CD4-positive, alpha-beta T cell treated with Interleukin-1 beta for 1 hour (primary cell): ENCODE measurements at places on chromosomes 16 and 17.
A peak's percentile ranks its signal among the peaks of the same experiment; 100 is the strongest.

DNA sequence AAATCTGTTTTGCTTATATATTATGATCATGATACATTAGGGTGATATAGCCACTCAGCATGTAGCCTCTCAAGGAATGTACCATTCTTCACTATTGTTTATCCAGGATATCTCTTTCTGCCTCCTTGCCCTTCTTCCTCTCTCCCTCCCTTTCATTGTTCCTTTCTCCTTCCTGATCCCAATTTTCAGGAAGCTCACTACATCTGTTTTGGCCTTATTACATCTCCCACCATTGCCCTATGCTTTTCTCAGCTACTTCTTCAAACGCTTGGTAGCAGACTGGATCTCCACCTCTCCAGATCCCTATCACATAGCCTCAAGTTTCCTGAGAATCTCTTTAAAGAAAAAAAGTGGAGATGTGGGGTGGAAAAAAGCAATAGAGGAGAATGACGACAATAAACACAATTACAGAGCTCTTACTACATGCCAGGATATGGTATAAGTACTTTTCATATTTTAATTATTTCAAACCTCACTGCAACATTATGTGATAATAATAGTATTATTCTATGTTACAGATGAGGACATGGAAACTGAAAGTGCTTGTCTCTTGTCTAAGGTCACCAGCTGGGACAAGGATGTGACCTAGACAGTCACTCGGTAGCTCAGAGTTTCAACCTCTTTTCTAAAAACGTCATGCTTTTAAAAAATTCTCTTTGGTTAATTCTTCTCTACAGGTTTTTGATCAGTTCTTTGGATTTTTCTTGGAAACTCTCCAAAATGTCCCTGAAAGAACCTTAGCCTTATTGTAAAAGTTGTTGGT is 959.1 kb downstream of the CDH11 start:
- no peak for DNase-seq

DNA sequence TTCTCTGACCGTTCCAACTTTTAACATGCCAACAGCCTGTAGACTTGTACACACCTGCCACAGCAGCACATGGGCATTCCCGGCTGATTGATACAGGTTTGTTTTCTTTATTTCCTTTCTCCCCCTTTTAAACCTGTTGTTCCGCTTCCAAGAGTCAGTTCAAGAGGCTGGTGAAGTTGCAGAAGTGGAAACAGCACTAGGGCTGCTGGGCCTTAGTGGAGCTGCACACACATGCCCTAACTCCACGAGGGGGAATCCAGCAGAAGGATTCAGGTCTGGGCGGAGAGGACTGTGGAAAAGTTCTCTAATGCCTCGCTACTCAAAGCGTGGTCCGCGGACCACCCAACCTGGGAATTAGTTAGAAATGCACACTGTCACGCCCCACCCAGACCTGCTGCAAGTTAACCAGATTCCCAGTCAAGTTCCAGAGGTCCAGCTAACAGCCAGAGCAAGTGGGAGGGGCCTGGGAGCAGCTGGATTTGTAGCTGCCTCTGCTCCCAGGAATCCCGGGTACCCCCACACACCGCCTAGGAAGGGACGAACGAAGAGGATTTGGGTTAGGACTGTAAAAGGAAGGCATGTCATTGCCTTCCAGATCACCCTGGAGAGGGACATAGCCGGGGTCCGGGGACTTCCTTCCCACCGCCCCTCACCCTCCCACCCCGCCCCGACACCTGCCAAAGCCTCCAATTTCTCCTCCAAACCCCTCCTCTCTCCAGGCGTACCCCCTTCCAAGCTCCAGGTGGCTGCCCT is 542 bp downstream of the SLC39A11 start:
- peak; percentile 6 for DNase-seq

GRCh38 chr16:20026361-20027072 is 47.2 kb downstream of the GPR139 start:
- DNase-seq = no peak

- peak; percentile 44 for DNase-seq
These were observed 129.7 kb upstream of the CHMP6 start for GRCh38 chr17:80861892-80862291.

GRCh38 chr16:55088098-55088497 is 157.4 kb downstream of the IRX5 start:
- DNase-seq = no peak

- no peak for DNase-seq
These were observed 105.1 kb upstream of the TOX3 start for GRCh38 chr16:52652033-52652432.

DNA sequence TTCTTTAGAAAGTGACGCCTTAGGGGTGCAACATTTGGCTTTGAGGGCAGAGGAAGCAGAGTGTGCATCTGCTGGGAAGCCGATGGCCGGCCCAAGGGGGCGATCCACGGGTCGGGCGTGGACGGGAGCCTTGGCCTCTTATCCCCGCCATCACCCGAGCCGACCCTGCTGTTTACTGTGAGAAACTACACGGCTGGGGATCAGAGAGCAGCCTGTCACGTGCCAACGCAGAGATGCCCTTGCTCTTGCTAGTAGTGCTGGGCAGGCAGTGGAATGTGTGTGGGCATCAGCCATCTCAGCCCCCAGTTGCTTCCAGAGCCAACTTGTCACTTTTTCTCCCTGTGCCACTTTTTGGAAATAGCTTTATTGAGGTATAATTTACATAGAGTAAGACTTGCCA is 26.7 kb upstream of the ITGB4 start:
- no peak for DNase-seq

DNA sequence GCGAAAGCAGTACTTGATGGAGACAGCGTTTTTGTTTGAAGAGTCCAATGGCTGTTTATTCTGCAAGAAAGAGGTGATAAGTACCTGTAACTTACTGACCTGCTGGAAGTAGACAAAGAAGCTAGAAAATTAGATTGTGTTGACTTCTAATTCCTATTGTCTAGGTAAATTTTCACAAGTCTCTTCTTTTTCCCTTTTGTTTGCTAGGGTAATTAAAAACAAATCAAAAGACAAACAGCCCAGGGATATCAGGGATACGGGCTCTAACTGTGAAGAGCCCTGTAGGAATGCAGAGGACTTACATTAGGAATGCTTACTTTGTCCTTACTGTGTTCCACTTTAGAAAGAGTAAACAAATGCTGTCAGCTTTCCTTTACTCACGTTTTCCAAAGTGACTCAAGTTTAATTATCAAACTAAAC is 7.0 kb downstream of the PSME3IP1 start:
- DNase-seq = no peak

GRCh38 chr16:70749681-70750601 is 51.0 kb downstream of the VAC14 start:
- DNase-seq = no peak

- DNase-seq = no peak
These were observed 1545.0 kb upstream of the GOT2 start for GRCh38 chr16:60279061-60279665.

GRCh38 chr16:10751291-10751697 is 7.7 kb downstream of the NUBP1 start:
- no peak for DNase-seq

GRCh38 chr17:43881758-43882505 is 25.4 kb downstream of the MPP2 start:
- no peak for DNase-seq

DNA sequence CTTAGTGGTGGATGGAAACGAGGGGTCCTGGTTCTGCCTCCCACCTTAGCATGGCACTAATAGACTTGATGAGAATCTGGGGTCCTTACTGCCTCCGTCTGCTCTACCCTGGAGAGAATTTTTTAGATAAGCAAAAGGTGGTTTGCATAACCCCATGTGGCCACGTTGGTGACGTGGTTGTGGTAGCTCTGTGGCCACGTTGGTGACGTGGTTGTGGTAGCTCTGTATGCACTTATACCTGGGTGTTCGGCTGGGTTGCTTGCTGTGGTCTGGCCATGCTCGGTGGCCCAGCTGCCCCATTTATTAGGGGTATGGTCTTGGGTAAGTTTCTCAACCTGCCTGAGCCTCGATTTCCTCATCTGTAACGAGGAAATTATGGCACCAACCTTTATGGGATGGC is 13.0 kb downstream of the SPIRE2 start:
- DNase-seq = peak; percentile 55

GRCh38 chr17:41656249-41657023 is 32.1 kb upstream of the KRT17 start:
- no peak for DNase-seq

DNA sequence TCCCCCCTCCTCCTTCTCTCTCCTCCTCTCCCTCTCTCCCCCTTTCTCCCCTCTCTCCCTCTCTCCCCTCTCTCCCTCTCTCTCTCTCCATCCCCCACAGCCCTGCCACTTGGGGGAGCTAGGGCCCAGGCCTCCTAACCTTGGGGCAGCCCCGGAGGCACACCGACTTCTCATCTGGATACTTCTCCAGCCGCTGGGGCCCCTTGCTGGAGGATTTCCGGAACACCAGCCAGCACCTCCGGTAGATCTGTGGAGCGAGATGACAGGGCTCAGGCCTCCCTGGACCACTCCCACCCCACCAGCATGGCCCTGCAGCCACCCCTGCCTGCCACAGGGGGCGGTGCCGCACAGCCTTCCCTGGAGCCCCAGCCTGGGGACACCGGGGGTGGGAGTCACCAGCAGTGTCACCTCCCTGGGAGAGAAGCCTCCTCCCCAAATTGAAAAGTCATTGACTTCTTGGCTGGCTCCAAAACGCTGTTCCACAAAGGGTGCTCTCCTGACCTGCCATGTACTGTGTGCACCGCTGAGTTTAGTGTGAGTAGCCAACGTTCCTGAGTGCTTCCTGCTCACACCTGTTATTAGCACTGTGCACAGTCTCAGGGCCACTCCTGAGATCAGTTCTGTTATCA is 10.5 kb downstream of the DOK4 start:
- peak; percentile 77 for DNase-seq

- DNase-seq = no peak
These were observed 9.7 kb downstream of the ETV4 start for GRCh38 chr17:43536236-43536992.

GRCh38 chr16:73071131-73071940 is 23.4 kb upstream of the ZFHX3 start:
- DNase-seq = no peak

DNA sequence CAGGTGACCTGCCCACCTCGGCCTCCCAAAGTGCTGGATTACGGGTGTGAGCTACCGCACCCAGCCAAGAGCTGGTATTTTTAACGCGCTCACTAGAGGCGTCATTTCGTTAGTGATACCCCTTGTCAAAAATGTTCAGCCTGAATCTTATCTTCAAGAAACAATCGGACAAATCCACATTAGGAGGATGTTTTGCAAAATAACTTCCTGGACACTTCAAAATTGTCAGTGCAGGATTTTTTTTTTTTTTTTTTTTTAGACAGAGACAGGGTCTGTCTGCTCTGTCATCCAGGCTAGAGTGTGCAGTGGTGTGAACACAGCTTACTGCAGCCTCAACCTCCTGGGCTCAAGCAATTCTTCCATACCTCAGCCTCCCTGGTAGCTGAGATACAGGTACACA is 63.0 kb downstream of the RMI2 start:
- no peak for DNase-seq

GRCh38 chr17:31697838-31698237 is 161.2 kb downstream of the COPRS start:
- no peak for DNase-seq

DNA sequence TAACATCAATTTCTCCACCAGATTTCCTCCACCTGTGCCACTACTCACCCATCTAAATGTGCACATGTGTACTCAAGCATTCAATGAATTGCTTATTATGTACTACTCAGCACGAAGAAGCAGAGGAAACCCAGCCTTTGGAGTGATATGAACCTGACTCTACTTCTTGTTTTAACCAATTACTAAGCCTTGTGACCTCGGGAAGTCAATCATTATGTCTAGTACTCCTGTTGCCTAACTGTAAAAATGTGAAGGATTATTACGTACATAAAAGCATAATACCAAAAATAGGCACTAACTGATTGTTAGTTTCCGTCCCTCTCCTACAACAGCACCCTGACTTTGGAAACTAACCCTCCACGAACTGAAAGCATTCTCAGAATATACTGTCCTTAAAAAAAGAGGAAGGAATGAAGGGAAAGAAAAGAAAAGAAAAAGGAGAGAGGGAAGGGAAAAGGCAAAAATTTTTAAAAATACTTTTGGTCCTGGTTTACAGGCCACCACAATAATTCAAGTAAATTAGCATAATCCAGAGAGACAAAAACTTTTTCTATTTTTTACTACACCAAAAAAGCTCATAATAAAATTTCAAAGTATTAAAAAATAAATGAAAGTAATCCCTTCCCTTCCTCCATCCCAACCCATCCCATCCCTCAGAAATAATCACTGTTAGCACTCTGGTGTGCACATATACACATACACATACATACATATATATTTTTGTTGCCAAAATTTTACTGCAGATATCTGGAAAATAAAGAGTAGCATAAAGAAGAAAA is 53.6 kb downstream of the KANSL1 start:
- DNase-seq = no peak

DNA sequence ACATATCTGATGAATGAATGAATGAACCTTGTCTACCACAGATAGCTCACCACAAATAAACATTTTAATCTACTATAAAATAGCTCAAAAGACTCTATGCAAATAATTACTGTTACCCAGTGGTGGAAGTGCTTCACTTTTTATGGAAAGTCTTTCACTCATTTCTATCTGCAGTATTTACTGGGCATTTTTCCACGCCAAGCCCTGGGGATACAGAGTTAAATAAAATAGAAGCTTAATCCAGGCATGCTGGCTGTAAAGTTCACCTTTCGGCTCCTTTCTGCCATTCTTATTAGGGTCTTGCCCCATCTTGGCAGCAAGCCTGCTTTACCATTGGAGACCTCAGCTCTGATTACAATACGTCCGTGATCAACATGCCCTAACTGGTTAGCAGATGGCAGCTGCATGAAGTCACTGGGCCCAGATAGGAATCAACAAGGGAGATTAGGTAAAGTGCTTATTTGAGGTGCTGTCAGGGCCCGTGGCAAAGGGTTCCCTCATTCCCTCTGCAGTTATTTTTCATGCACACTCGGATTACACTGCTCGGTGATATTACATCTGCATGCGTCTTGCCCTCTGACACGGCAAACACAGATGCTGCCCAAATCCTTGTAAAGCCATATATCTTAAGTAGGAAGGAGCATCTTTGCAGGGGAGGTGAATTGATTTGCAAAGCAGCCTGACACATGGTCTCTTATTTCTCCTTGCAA is 648.9 kb downstream of the WWOX start:
- DNase-seq = no peak

DNA sequence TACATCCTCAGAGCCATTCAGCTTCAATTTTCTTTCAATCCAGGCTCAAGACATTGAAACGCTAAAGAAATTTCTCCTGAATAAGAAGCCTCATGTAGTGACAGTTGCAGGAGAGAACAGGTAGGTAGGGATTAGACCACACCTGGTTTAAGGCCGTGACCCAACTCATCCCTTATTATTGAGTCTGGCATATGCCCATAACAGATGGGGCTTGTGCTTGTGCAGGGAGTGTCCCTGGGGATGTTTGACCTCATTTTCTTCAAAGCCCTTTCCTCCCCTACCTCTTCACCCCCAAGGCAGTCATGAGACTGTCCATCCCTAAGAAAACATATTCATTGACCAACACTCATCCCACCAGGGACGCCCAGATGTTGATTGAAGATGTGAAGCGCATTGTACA is 24.3 kb downstream of the SUPT6H start:
- DNase-seq = no peak

GRCh38 chr17:75720656-75721462 is at the start of gene ITGB4:
Gene ITGB4, plus strand, starts transcription at chr17:75721459. Its CDS starts 3,245 bp downstream, at chr17:75724704.
- DNase-seq = peak; percentile 67
